ENCODE measurements at places on chromosomes 4 and X. TPM values are rescaled to one million over a fixed set of nuclear protein-coding genes. Genes with fewer than 3 reads are reported as not detected.

VCX gene
- total RNA-seq, result not detected

SPARCL1 gene
- total RNA-seq, result 314 TPM

HAND2 gene
- total RNA-seq, result 1.7 TPM

AVPR2 gene
- total RNA-seq, result 0.84 TPM

DDIT4L gene
- 30.0 TPM for total RNA-seq

CXCL3 gene
- 0.18 TPM for total RNA-seq

SULT1B1 gene
- 0.53 TPM for total RNA-seq

GRCh38 chrX:102063445-102064074, 61.9 kb upstream of the TCEAL2 start:
- H3K4me3 ChIP-seq, result no peak overlapping the region
- H3K4me1 ChIP-seq, result no peaks in the 10 kb centered on the region
- H3K36me3 ChIP-seq, result no peaks in the 10 kb centered on the region
- no peak overlapping the region for H3K27ac ChIP-seq

GRCh38 chr4:162535121-162535520, 371.3 kb upstream of the FSTL5 start:
- no peak for DNase-seq
- H3K27ac ChIP-seq, result no peak overlapping the region
- H3K4me3 ChIP-seq, result no peak overlapping the region
- no peaks in the 10 kb centered on the region for H3K4me1 ChIP-seq
- no peaks in the 10 kb centered on the region for H3K27me3 ChIP-seq
- H3K36me3 ChIP-seq, result no peaks in the 10 kb centered on the region

DNA sequence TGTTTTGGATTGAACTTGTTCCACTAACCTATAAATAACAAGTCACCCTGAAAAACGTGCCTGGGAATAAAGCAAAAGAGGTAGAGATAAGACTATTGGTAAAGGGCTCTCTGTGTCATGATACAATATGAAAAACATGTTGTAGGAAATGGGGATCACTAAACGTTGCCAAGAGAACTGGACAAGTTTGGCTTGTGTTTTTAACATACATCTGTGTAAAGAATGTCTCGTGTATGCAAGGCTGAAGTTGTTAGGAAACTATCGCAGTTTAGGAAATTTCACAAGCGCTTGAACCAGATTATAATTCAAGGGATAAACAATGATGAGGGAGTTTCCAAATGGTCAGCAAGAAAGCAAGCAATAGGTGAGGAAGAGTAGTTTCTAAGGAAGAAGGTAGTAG, 655.8 kb downstream of the PCDH7 start:
- H3K27me3 ChIP-seq, result no peaks in the 10 kb centered on the region
- H3K4me3 ChIP-seq, result no peak overlapping the region
- H3K36me3 ChIP-seq, result no peaks in the 10 kb centered on the region
- H3K4me1 ChIP-seq, result no peaks in the 10 kb centered on the region

- no peaks in the 10 kb centered on the region for H3K4me1 ChIP-seq
- no peak for DNase-seq
- no peaks in the 10 kb centered on the region for H3K36me3 ChIP-seq
- H3K4me3 ChIP-seq, result no peak overlapping the region
- no peak overlapping the region for H3K27ac ChIP-seq
Measured at GRCh38 chr4:135948797-135949196, 1583.5 kb downstream of the PCDH18 start.

DNA sequence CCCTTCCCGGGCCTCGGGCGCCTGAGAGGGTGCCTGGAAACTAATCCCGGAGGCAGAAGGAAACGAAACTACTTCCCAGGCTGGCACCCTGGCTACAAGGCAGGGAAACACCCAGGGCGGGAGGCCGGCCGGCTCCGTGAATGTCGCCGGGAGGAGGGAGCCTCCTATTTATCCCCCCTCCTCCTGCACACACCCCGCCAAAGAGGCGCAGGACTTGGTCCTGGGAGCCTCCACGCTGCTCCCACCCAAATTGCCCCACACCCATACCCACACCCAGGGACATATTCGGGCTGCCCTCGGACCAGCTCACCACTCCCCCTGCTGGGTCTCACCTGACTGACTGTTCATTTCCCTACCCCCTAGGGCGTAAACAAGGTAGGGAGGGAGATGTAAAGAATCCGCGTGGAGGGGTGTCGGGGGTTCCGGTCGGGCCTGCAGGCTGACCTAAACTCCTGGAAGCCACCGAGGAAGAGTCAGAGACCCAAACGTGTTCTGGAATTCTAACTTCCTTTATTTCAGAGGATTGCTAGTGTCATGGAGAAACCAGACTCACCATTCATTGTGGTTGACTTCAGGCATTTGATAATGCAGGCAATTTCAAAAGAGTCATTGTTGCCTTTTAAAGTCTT, at the start of gene BTC:
Gene BTC, minus strand, starts transcription at position 142 of the 629 bp plus-strand sequence. CDS start 198 bp downstream, outside the sequence.
- H3K4me3 ChIP-seq, result peak within 1 kb of the TSS; percentile 62
- peak; percentile 22 for DNase-seq

DNA sequence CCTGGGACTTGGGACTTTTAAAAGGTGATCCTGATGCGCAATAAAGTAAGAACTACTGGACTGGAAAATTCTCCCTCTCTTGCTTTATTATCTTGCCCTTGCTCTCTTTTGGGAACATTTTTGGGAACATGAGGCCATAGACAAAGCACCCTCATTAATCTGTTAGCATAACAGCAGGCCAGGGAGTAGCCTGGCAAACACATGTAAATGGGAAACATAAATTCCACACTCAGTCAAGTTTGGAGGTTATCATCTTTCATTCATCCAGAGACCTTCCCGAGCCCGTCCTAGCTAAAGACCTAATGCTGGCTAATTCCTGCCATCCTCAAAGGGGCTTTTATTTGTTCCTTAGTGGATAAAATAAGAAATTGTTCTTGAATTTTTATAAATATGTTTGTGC, 162.8 kb upstream of the ARX start:
- no peak overlapping the region for H3K4me3 ChIP-seq
- DNase-seq, result no peak
- no peaks in the 10 kb centered on the region for H3K4me1 ChIP-seq

- no peaks in the 10 kb centered on the region for H3K27me3 ChIP-seq
- H3K4me1 ChIP-seq, result no peaks in the 10 kb centered on the region
- DNase-seq, result no peak
- no peak overlapping the region for H3K27ac ChIP-seq
- peaks cover 65% of the 10 kb centered on the region for H3K36me3 ChIP-seq
Measured at GRCh38 chr4:5689065-5689464, 19.3 kb downstream of the EVC2 start.

GRCh38 chr4:109278594-109279031, 23.8 kb downstream of the COL25A1 start:
- no peaks in the 10 kb centered on the region for H3K36me3 ChIP-seq
- peak; percentile 16 for DNase-seq
- no peaks in the 10 kb centered on the region for H3K4me1 ChIP-seq
- H3K4me3 ChIP-seq, result no peak overlapping the region
- H3K27me3 ChIP-seq, result no peaks in the 10 kb centered on the region

- no peaks in the 10 kb centered on the region for H3K4me1 ChIP-seq
- H3K27me3 ChIP-seq, result peaks cover 32% of the 10 kb centered on the region
- H3K27ac ChIP-seq, result no peak overlapping the region
- no peaks in the 10 kb centered on the region for H3K36me3 ChIP-seq
Measured at GRCh38 chrX:9911487-9911886, 55.7 kb upstream of the CLDN34 start.

GRCh38 chr4:8914461-8915171, 43.0 kb upstream of the HMX1 start:
- H3K36me3 ChIP-seq, result no peaks in the 10 kb centered on the region
- no peak for DNase-seq
- no peak overlapping the region for H3K4me3 ChIP-seq
- H3K27ac ChIP-seq, result no peak overlapping the region
- peaks cover 3% of the 10 kb centered on the region for H3K4me1 ChIP-seq
- peaks cover 15% of the 10 kb centered on the region for H3K27me3 ChIP-seq

- no peak overlapping the region for H3K27ac ChIP-seq
- no peaks in the 10 kb centered on the region for H3K27me3 ChIP-seq
- H3K36me3 ChIP-seq, result no peaks in the 10 kb centered on the region
- no peak for DNase-seq
- no peaks in the 10 kb centered on the region for H3K4me1 ChIP-seq
Measured at GRCh38 chr4:174494726-174495125, 27.6 kb downstream of the HPGD start.

GRCh38 chr4:109969919-109970318, 57.2 kb downstream of the EGF start:
- DNase-seq, result peak; percentile 57
- H3K27ac ChIP-seq, result no peak overlapping the region
- H3K36me3 ChIP-seq, result no peaks in the 10 kb centered on the region

DNA sequence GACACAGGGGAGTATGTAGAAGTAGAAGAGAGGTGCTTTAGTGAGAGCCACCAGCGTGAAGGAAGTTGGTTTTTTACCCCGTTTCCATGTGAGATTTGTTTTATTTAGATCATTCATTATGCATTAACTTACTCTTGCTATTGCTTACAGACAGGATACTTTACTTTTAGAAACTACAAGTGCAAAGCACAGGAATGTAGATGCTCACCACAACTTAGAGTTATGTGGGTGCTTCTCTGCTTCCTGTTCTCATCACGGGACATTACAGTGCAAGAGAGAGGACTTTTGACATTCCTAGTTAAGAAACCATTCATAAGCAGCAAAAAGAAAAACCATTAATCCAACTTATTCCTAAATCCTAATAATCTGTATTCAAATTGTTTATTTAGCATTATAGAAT, 25.6 kb upstream of the SPANXD start:
- no peak overlapping the region for H3K27ac ChIP-seq
- H3K4me3 ChIP-seq, result no peak overlapping the region
- H3K27me3 ChIP-seq, result no peaks in the 10 kb centered on the region
- H3K4me1 ChIP-seq, result no peaks in the 10 kb centered on the region

DNA sequence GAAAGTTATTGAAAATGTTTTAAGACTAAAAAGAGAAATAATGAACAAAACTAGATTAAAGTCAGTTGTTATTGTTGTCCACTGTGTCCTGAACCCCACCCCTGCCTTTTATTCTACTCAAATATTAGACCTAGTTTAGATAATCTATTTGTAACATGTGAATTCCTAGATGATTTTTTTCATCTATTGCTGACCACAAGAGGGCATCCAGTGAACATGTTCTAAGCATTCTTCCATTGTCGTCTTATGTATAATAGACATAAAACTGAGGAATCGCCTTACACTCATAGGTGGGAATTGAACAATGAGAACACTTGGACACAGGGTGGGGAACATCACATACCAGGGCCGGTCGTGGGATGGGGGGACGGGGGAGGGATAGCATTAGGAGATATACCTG, 36.4 kb upstream of the HPRT1 start:
- peak; percentile 19 for DNase-seq
- H3K4me3 ChIP-seq, result no peak overlapping the region
- H3K27me3 ChIP-seq, result peaks cover 5% of the 10 kb centered on the region
- H3K36me3 ChIP-seq, result peaks cover 4% of the 10 kb centered on the region
- H3K4me1 ChIP-seq, result no peaks in the 10 kb centered on the region
- H3K27ac ChIP-seq, result no peak overlapping the region

DNA sequence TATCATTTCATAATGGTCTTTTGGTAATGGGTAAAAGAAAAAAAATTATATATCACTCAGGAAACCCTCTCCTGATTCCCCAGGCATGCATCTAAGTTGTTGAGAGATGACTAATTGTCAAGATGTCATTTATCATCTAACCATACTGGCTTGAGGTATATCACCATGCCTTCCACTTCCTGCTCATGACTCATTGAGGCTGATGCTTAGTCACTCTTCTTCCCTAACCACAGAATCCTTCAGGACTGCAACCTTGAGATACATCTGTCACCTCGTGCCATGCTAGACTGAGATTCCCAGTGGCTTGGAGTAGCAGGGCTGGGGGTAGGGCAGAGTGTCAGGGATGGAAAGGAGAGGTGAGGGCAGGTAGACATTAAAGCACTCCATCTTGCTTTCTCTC, 782.5 kb upstream of the INTU start:
- no peak overlapping the region for H3K4me3 ChIP-seq
- H3K36me3 ChIP-seq, result no peaks in the 10 kb centered on the region
- no peaks in the 10 kb centered on the region for H3K4me1 ChIP-seq
- H3K27ac ChIP-seq, result no peak overlapping the region
